Fibroblast of the aortic adventitia (primary cell): ENCODE measurements at places on chromosomes 1 and 21. TPM values are rescaled to one million over a fixed set of nuclear protein-coding genes. Genes with fewer than 3 reads are reported as not detected.

The OR2T33 gene
- total RNA-seq, result not detected in 2 replicates

The LRRC3 gene
- total RNA-seq, result 0.16 and 0.45 TPM in 2 replicates

The CHIA gene
- not detected in 2 replicates for total RNA-seq

The RPL22 gene
- total RNA-seq, result 169 and 279 TPM in 2 replicates

The RGS18 gene
- not detected in 2 replicates for total RNA-seq

The TAS1R1 gene
- not detected in 2 replicates for total RNA-seq

The VSIG8 gene
- total RNA-seq, result not detected in 2 replicates
